ENCODE measurements at places on chromosomes 16 and 17. TPM values are rescaled to one million over a fixed set of nuclear protein-coding genes. Genes with fewer than 3 reads are reported as not detected.

Gene ASGR2
- polyA plus RNA-seq, result 650 TPM

Gene ABCC11
- 2.8 TPM for polyA plus RNA-seq

Gene ABCC6
- 84.6 TPM for polyA plus RNA-seq

Gene PAGR1
- 18.7 TPM for polyA plus RNA-seq

Gene KRT33B
- polyA plus RNA-seq, result not detected

Gene CASKIN1
- polyA plus RNA-seq, result not detected

Gene IL34
- polyA plus RNA-seq, result 0.40 TPM

All from liver (tissue), 10 donors.